Thoracic aorta (tissue), 2 donors: ENCODE measurements at places on chromosomes 7 and 10.

GRCh38 chr10:102646610-102647442 lies 2.5 kb downstream of the TRIM8 start:
- no peak for DNase-seq

DNA sequence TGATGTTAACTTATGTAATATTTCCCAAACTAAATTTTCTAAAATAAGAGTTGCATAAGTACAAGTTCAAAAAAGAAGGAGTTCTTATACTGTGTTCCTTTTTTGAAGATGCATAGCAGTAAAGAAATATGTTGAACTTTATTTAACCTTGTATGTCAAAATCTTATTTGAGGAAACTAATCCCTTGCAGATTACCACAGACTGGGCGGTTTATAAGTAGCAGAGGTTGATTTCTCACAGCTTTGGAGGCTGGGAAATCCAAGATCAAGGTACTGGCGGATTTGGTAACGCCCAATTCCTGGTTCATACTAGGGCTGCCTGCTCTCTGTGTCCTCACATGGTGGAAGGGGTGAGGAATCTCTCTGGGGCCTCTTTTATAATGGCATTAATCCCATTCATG lies 68.5 kb downstream of the GNAT3 start:
- no peak for DNase-seq

GRCh38 chr7:111059833-111060232 lies 31.1 kb upstream of the LRRN3 start:
- DNase-seq: no peak

DNA sequence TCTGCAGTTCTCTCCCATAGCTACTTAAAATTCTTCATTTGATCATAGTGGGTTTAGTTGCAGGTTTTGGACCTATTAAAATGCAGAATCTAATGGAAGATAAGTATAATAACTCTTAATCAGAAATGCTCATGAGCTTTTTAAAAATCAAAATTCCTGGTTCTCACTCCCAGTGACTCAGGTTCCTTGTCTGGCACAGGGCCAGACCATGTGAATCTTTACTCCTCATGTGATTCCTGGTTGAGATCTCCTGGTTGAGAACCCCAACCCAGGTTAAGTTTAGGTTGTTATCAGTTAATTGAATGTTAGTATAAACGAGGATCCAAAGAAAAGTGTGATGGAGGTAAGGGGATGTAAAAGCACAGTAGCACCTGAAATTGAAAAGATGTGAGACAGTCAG lies 17.5 kb upstream of the TRUB1 start:
- no peak for DNase-seq

DNA sequence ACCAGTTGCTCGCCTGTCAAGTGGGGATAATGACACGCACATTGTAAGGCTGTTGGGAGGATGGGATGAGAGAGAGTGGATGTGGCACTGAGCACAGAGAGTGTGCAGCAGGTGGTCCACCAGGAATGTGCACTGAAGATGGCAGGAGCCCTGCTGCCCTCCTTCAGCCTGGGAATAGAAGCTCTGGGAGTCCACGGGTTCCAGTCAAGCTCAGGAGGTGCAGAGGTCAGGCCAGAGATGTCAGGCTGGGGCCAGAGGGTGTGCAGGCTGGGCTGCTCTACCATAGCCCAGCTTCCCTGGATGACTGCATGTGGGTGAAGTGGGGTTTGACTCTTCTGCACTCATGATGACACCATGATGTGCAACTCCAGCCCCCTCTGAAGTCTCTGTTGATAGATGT lies 58.7 kb downstream of the C10orf120 start:
- DNase-seq: no peak

DNA sequence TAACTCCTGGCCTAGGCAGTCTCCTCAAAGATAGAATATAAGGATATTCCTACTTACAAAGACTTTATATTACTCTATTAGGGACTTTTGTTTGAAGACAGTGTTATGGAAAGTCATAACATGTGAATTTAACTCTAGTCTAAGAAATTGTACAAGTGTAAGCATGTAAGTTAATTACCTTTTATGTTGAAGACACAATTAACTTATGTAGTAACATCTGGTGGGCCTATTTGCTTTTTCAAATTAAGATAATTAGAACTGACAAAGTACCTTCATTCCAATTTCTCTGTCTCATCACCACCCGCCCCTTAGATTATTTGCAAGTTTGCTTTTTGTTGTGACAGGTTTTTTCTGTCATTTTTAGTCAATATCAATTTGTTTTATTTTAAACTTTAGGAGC lies 126.0 kb upstream of the THSD7A start:
- no peak for DNase-seq

DNA sequence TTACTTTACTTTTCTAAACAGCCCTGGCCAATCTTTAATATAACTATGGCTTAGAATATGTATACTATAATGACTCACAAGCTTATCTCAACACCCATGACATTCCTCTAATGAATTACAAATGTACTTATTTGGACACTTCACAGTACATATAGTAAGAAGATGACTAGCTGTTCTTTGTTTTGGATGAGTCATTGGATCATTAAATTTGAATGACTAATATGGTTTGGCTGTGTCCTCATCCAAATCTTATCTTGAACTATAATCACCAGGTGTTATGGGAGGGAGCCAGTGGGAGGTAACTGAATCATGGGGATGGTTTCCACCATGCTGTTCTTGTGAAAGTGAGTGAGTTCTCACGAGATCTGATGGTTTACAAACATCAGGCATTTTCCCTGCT lies 807.5 kb upstream of the SORCS1 start:
- DNase-seq: no peak

- DNase-seq: no peak
These were observed 3.1 kb upstream of the EPHB4 start for GRCh38 chr7:100830396-100830795.

- no peak for DNase-seq
These were observed at the start of the genes ACTR3C and LRRC61 for GRCh38 chr7:150322833-150323681. Gene ACTR3C (minus strand): TSS chr7:150323545. CDS start chr7:150295296, 28,249 bp downstream. Gene LRRC61 (plus strand): TSS chr7:150323355. CDS start chr7:150336862, 13,507 bp downstream.

GRCh38 chr10:644076-644942 lies 45.2 kb downstream of the DIP2C start:
- no peak for DNase-seq

GRCh38 chr7:93851536-93851935 lies 39.0 kb downstream of the TFPI2 start:
- DNase-seq: no peak

- no peak for DNase-seq
These were observed 23.7 kb upstream of the LIMK1 start for GRCh38 chr7:74059681-74060588.

- DNase-seq: no peak
These were observed 197.3 kb downstream of the MACC1 start for GRCh38 chr7:20019757-20020432.

GRCh38 chr7:1639532-1640175 lies 30.4 kb upstream of the ELFN1 start:
- DNase-seq: no peak

DNA sequence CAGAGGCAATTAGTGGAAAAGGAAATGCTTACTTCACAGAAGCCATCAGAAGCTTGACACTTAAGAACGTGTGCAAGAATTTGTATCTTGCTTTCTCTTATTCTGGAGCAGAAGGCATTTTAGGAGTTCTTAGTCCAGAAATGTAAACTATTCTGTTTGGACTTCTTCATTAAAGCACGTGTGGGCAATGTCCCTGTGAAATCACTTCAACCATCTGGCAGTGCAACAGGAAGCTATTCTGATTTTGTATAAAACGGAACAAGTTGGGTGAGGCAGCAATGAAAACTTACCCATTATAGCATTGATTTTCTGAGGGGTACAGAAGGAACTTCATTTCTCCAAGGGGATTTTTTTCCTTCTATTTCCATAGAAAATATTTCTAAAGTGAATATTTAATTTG lies 21.3 kb upstream of the ARHGAP21 start:
- DNase-seq: no peak

DNA sequence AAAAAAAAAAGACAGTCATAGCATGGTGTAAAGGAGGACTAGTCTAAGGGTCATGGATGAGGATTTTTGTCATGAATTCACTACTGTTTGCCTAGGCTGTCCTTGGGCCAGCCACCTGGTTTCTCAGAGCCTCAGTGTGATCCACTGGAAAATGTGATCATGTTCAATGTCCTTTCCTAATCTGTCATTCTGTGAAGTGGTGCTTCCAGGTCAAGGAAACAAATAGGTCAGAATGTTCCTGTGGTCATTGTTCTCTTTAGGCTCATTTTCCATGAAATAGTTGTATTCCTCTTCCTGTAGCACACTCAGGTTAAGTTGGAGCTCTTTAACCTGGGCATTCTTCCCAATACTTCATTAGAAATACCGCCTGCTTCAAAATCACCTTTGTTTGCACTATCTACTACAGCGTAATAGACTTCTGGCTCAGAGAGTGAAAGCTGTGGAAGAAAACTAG lies 16.5 kb downstream of the CD36 start:
- no peak for DNase-seq

DNA sequence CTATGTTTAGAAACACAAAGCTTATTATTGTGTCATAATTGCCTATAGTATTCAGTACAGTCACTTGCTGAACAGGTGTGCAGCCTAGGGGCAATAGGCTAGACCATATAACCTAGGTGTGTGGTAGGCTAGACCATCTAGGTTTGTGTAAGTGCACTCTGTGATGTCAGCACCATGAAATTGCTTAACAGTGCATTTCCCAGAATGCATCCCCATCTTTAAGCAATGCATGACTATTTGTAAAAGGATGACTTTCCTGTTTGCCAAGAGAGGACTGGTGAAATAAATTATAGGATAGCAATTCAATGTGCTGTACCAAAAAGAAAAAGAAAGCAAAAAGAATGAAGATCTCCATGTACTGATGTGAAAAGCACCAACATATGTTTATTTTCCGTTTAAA lies 288.7 kb upstream of the AUTS2 start:
- no peak for DNase-seq

DNA sequence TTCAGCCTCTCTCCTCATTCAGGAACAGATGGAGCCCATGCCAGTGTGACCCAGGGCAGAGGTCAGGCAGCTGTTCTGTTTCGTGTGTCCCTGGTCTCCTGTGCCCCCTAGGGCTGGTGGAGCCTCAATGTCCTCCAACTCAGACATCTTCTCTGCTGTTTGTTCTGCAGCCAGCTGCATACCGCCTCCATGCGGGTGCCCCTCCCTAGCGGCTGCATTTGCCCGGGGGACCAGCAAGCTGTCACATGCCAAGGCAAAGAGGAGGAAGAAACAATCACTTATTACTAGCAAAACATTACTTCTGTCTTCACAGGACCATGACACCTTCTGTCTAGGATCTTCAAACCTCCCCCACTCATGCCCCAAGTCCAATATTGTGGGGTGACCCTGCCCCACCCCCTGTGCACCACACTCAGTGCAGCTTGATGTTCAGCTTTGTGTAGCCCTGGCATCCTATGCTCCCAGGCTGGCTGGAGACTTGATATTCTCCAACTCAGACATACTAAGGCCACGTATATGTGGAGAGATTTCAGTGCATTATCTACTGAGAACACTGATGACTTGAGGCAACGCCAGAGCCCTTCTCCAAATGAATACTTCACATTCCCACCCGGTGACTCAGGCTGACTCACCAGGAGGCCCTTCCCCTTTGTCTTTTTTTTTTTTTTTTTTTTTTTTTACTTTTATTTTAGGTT lies 188.9 kb downstream of the SKIDA1 start:
- peak; percentile 16 for DNase-seq

DNA sequence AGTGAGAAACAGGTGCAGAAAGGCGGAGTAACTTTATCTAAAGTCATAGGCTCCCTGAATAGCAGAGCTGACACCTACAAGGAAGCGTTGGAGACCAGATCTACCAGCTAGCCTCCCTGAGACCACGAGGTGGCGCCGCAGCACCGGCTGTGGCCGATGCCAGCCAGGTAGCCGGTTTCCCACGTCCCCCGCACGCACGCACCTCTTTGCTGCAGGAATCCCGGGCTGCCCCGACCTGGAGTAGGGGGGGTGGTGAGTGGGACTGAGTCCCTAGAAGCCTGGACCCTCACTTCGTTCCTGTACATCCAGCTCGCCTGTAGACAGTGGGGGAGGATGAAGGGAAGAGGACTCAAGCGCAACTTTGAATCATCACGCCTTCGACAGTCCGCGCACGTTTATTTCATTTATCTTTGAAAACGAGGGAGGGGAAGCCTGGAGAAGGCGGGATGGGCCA lies 3.7 kb downstream of the ELOVL3 start:
- no peak for DNase-seq

GRCh38 chr10:99537086-99537988 lies 4.6 kb downstream of the NKX2-3 start:
- DNase-seq: no peak

DNA sequence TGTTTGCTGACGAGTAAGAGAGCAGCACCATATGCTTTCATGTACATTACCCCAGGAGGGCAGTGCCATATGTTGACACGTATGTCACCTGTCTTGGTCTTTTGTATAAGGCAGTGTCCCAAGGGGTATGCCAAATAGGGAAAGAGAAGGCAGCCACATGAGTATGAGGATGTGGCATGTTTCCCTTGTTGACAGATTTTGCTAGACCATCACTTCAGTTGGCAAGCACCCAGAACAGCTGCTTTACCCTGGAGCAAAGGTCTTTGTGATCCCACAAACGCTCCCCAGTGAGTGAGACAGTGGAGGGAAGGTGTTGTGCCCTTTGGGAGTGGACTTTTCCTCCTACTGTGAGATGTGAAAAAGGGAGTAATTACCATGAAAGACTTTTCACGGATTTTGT lies 350.1 kb downstream of the ETV1 start:
- no peak for DNase-seq
